ENCODE measurements at places on chromosomes 1 and 21. TPM values are rescaled to one million over a fixed set of nuclear protein-coding genes. Genes with fewer than 3 reads are reported as not detected.

Gene DIRAS3
- total RNA-seq: 0.69 TPM

Gene FAAH
- total RNA-seq: 70.0 TPM

Gene AMY1B
- total RNA-seq: not detected

Gene PLXNA2
- 81.6 TPM for total RNA-seq

Gene CD1C
- total RNA-seq: 0.98 TPM

Gene IGSF3
- 21.4 TPM for total RNA-seq

Gene FPGT
- total RNA-seq: 14.8 TPM

Gene GPA33
- 438 TPM for total RNA-seq

Gene ARHGEF16
- 77.3 TPM for total RNA-seq

Gene ADGRL4
- 1.4 TPM for total RNA-seq

GRCh38 chr1:184080309-184080708 lies 28.8 kb downstream of the TSEN15 start:
- no peak overlapping the region for H3K27ac ChIP-seq
- H3K27me3 ChIP-seq: no peaks in the 10 kb centered on the region
- DNase-seq: no peak
- no peak overlapping the region for H3K4me3 ChIP-seq

GRCh38 chr1:166882893-166883292 lies 6.8 kb upstream of the TADA1 start:
- H3K4me3 ChIP-seq: no peak overlapping the region
- no peaks in the 10 kb centered on the region for H3K36me3 ChIP-seq
- DNase-seq: no peak
- peaks cover 8% of the 10 kb centered on the region for H3K27me3 ChIP-seq
- no peak overlapping the region for H3K27ac ChIP-seq

- no peaks in the 10 kb centered on the region for H3K36me3 ChIP-seq
- no peak overlapping the region for H3K27ac ChIP-seq
- no peak overlapping the region for H3K4me3 ChIP-seq
Observed at GRCh38 chr21:32861866-32862265, 90.3 kb upstream of the PAXBP1 start.

- peak overlapping the region; percentile 94 for H3K27ac ChIP-seq
- H3K4me3 ChIP-seq: no peak overlapping the region
- peaks cover 38% of the 10 kb centered on the region for H3K4me1 ChIP-seq
- peak; percentile 47 for DNase-seq
- no peaks in the 10 kb centered on the region for H3K36me3 ChIP-seq
Observed at GRCh38 chr1:156101880-156102279, 12.6 kb upstream of the LMNA start.

DNA sequence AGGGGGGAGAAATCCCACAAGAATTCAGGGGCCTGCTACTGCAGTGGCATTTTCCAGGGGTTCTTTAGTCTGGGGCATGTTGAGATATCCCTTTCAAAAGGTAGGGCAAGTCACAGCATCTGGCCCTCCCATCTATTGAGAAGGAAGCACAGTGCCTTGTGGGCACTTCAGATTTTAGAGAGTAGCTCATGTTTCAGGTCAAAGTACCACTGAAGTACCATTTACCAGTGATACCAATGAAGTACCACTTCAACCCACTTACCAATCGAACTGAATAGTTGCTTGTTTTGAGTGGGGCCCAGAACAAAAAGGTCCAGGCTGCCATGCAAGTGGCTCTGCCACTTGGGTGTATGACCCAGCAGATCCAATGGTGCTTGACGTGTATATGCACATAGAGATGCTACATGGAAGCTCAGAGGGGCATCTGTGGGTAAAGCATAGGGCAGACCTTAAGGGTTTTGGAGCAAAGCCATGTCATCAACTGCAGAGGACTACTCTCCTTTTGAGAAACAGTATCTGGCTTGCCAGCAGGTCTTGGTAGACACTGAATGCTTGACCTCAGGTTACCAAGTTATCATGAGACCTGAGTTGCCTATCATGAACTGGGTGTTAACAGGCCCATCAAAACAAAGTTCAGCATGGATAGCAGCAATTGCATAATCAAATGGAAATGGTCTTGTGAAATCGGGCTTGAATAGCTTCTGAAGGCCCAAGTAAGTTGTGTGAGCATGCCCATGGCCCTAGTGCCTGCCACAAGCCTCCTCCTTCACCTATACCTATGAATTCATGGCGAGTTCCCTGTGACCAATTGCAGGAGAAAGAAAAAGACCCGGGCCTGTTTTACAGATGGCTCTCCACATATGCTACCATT lies 23.5 kb downstream of the PLA2G2D start:
- no peaks in the 10 kb centered on the region for H3K27me3 ChIP-seq
- no peak overlapping the region for H3K4me3 ChIP-seq
- no peaks in the 10 kb centered on the region for H3K4me1 ChIP-seq
- no peak for DNase-seq
- H3K27ac ChIP-seq: no peak overlapping the region

- no peak for DNase-seq
- H3K4me3 ChIP-seq: no peak overlapping the region
- no peaks in the 10 kb centered on the region for H3K4me1 ChIP-seq
- H3K27me3 ChIP-seq: no peaks in the 10 kb centered on the region
Observed at GRCh38 chr1:162927421-162927820, 66.4 kb upstream of the CCDC190 start.

DNA sequence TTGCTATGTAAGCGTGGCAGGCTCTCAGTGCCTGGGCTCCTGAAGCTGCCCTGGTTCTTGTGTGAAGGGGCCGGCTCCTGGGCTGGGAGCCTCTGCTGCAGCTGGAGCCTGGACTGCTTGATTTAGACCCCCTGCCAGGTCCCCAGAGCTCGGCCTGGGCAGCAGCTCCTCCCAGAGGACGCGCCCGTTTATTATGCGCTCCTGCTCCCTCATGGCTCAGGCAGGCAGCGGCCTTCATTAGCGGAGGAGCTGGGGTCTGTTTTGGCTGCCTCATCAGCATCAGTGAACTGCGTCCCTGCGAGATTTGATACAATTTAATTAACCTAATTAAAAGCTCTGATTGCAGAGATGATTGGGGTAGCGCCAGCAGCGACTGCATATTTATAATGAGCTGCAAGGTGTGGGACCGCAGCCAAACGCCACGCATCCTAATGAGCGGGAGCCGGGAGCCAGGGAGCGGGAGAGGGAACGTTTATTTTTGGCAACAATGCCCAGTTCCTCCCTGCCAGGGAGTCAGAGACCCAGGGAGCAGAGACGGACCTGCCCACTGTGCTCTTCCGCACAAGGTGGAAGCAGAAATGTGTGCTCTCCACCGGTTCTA lies 16.6 kb downstream of the UTP11 start:
- peaks cover 3% of the 10 kb centered on the region for H3K4me1 ChIP-seq
- H3K27me3 ChIP-seq: no peaks in the 10 kb centered on the region
- DNase-seq: no peak

- no peak for DNase-seq
- H3K27me3 ChIP-seq: no peaks in the 10 kb centered on the region
- no peaks in the 10 kb centered on the region for H3K4me1 ChIP-seq
- no peaks in the 10 kb centered on the region for H3K36me3 ChIP-seq
- no peak overlapping the region for H3K27ac ChIP-seq
- H3K4me3 ChIP-seq: no peak overlapping the region
Observed at GRCh38 chr1:4595341-4596225, 58.8 kb upstream of the AJAP1 start.

GRCh38 chr1:95583661-95584210 lies 349.7 kb downstream of the RWDD3 start:
- H3K27me3 ChIP-seq: no peaks in the 10 kb centered on the region
- no peak overlapping the region for H3K27ac ChIP-seq
- no peaks in the 10 kb centered on the region for H3K36me3 ChIP-seq
- H3K4me3 ChIP-seq: no peak overlapping the region
- no peak for DNase-seq

GRCh38 chr1:62905309-62905708 lies 121.4 kb downstream of the ATG4C start:
- H3K4me3 ChIP-seq: no peak overlapping the region
- H3K4me1 ChIP-seq: no peaks in the 10 kb centered on the region
- no peak overlapping the region for H3K27ac ChIP-seq
- DNase-seq: no peak
- H3K27me3 ChIP-seq: no peaks in the 10 kb centered on the region

DNA sequence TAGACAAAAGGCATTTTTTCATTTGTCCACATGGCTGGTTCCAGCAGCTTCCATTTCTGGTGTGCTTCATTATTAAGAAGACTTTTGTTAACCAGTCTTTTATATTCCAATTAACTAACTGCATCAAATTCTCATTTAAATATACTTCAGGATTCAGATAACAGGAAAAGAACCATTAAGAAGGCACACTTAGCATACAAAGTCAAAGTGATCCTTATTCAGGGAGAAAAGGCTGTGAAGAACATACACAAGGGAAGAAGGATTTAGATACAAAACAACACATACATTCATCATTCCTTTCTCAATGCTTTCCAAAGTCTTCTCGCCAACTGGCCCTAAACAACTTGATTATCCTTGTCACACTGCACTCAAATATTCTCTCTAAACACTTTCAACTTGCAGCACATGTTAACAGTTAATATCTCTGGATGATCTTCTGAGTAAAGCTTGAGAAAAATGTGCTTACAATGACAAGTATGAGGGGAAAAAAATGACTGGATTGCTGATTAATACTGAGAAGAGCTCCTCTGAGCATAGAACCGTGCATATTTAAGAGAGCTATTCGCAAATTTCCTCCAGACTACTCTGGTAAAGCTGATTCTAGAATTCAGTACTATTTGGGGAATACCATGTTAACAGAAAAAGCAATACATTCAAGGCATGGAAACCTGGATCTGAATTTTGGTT lies 225.2 kb upstream of the TNR start:
- no peaks in the 10 kb centered on the region for H3K36me3 ChIP-seq
- H3K27me3 ChIP-seq: no peaks in the 10 kb centered on the region
- no peak overlapping the region for H3K27ac ChIP-seq
- H3K4me3 ChIP-seq: no peak overlapping the region
- no peaks in the 10 kb centered on the region for H3K4me1 ChIP-seq
- DNase-seq: no peak

GRCh38 chr1:59879996-59880505 lies 46.5 kb downstream of the CYP2J2 start:
- no peaks in the 10 kb centered on the region for H3K36me3 ChIP-seq
- no peaks in the 10 kb centered on the region for H3K27me3 ChIP-seq
- DNase-seq: no peak
- no peak overlapping the region for H3K27ac ChIP-seq

GRCh38 chr1:184905601-184906322 lies 68.5 kb downstream of the NIBAN1 start:
- peak; percentile 61 for DNase-seq
- H3K36me3 ChIP-seq: no peaks in the 10 kb centered on the region
- no peak overlapping the region for H3K27ac ChIP-seq
- peaks cover 4% of the 10 kb centered on the region for H3K27me3 ChIP-seq
- H3K4me3 ChIP-seq: no peak overlapping the region

DNA sequence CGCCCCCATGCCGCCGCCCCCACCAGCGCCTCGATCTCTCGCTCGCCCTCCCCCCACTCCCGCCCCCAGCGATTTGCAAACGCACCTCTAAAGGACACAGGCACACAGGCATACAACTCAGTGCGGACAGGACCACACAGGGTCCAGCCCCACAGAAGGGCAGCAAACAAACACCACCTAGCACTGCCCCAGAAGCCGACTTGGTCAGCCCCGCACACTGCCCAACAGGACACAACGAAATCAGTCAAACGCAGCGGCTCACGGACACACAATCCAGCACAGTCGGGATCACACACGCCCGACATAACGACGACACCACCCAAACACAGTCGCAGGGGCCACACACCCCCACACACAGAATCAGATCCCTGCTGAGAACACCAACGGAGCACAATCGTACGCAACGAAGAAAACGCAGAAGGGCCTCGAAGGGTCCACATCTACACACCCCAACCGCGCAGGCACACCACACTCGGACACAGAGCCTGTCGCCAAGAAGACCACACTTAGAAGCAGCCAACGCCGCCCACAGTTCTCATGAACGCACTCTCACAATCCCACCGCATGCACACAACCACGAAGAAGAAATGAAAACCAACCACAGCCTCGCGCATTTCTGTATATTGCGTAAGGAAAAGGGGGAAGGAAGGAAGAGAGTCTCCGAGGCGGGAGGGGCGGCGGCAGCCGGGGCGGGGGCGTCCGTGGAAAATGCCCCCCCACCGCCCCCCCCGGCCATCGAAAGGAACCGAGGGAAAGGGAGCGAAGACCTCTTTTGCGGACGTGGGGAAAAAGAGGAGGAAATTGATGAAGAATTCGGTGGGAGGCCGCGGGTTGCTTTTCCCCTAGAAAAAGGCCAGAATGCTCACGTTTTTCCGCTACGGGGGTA lies 481 bp downstream of the TAL1 start:
- H3K4me3 ChIP-seq: peak overlapping the region; percentile 13
- no peaks in the 10 kb centered on the region for H3K36me3 ChIP-seq
- no peak overlapping the region for H3K27ac ChIP-seq
- no peak for DNase-seq
- H3K27me3 ChIP-seq: peaks cover 72% of the 10 kb centered on the region

- H3K4me3 ChIP-seq: peak overlapping the region; percentile 23
- H3K27me3 ChIP-seq: no peaks in the 10 kb centered on the region
- peak overlapping the region; percentile 66 for H3K27ac ChIP-seq
- peaks cover 7% of the 10 kb centered on the region for H3K4me1 ChIP-seq
- peak; percentile 42 for DNase-seq
Observed at GRCh38 chr21:41926117-41926806, 27.6 kb downstream of the C2CD2 start.

- no peak overlapping the region for H3K4me3 ChIP-seq
- no peak overlapping the region for H3K27ac ChIP-seq
- H3K4me1 ChIP-seq: no peaks in the 10 kb centered on the region
Observed at GRCh38 chr21:23130308-23130707, 2132.1 kb downstream of the NCAM2 start.

GRCh38 chr1:109239409-109240068 lies 9.8 kb upstream of the CELSR2 start:
- peaks cover 19% of the 10 kb centered on the region for H3K36me3 ChIP-seq
- no peak overlapping the region for H3K27ac ChIP-seq
- no peaks in the 10 kb centered on the region for H3K27me3 ChIP-seq
- H3K4me3 ChIP-seq: no peak overlapping the region

DNA sequence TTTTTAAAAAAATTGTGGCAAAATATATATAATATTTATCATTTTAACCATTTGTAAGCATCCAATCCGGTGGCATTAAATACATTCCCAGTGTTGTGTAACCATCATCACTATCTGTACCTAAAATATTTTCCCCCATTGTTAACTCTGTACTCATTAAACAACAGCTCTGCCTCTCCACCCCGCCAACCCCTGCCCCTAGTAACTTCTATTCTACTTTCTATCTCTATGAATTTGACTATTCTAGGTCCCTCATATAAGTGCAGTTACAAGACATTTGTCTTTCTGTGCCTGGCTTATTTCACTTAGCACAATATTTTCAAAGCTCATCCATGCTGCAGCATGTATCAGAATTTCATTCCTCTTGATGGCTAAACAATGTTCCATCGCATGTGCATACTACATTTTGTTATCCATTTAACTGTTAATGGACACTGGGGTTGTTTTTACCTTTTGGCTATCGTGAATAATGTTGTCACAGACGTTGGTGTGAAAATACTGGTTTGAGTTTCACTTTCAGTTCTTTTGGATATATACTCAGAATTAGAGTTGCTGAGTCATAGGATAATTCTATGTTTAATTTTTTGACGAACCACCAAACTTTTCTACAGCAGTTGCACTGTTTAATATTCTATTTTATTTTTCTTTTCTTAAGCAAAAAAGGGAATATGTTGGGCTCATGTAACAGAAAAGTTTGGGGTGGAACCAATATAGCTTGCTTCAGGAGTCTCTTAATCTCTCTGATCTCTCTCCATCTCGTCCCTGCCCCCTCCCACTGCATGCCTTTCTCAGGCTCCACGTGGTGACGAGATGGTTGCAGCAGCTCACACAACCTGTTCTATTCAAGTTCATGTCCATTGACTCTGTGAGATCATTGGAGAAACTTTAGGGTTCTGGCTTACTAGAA lies 25.2 kb upstream of the RCAN1 start:
- H3K27me3 ChIP-seq: no peaks in the 10 kb centered on the region
- H3K4me3 ChIP-seq: no peak overlapping the region

- no peaks in the 10 kb centered on the region for H3K4me1 ChIP-seq
- H3K4me3 ChIP-seq: no peak overlapping the region
- no peak for DNase-seq
- no peak overlapping the region for H3K27ac ChIP-seq
- H3K36me3 ChIP-seq: no peaks in the 10 kb centered on the region
Observed at GRCh38 chr1:183996396-183996795, 41.1 kb downstream of the COLGALT2 start.

Measured in colonic mucosa (tissue), 4 donors.